Immature natural killer cell (primary cell): ENCODE measurements at places on chromosomes 2 and 18. TPM values are rescaled to one million over a fixed set of nuclear protein-coding genes. Genes with fewer than 3 reads are reported as not detected.

- H3K27ac ChIP-seq: no peak overlapping the region
- no peaks in the 10 kb centered on the region for H3K4me1 ChIP-seq
- H3K4me3 ChIP-seq: no peak overlapping the region
- no peak for DNase-seq
- H3K36me3 ChIP-seq: no peaks in the 10 kb centered on the region
These were observed 234.0 kb downstream of the NR4A2 start for GRCh38 chr2:156098506-156098905.

GRCh38 chr2:19775315-19775714, 126.5 kb downstream of the TTC32 start:
- H3K36me3 ChIP-seq: no peaks in the 10 kb centered on the region
- H3K4me3 ChIP-seq: no peak overlapping the region
- H3K4me1 ChIP-seq: no peaks in the 10 kb centered on the region
- H3K27me3 ChIP-seq: no peaks in the 10 kb centered on the region
- H3K27ac ChIP-seq: no peak overlapping the region

GRCh38 chr2:74894272-74894981, 60.5 kb downstream of the HK2 start:
- peaks cover 2% of the 10 kb centered on the region for H3K27me3 ChIP-seq
- H3K36me3 ChIP-seq: no peaks in the 10 kb centered on the region
- H3K27ac ChIP-seq: no peak overlapping the region
- DNase-seq: no peak
- H3K4me1 ChIP-seq: no peaks in the 10 kb centered on the region
- no peak overlapping the region for H3K4me3 ChIP-seq

DNA sequence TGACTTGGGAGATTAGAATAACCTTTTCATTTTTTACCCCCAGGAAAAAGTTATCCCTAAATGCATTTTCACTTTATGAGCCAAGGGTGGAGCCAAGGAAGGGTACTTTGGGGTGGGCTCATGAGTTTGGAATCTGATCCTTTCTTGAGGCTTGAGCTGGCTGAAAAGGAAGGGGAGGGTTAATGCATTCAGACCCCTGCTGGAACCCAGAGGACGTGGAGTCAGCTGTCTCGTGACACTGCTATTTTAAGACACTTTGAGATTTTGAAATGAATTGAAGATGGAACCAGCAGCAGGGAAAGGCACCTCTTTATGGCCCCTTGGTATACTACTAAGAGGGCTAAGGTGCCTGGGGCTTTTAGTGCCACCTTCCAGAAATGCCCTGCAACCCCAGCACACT, 90.4 kb downstream of the MARCHF4 start:
- H3K4me1 ChIP-seq: no peaks in the 10 kb centered on the region
- no peaks in the 10 kb centered on the region for H3K36me3 ChIP-seq
- H3K27me3 ChIP-seq: peaks cover 2% of the 10 kb centered on the region
- no peak overlapping the region for H3K4me3 ChIP-seq

GRCh38 chr2:239361311-239361642, 39.5 kb downstream of the HDAC4 start:
- H3K4me1 ChIP-seq: peaks cover 28% of the 10 kb centered on the region
- H3K27me3 ChIP-seq: peaks cover 7% of the 10 kb centered on the region
- no peak overlapping the region for H3K4me3 ChIP-seq
- peak overlapping the region; percentile 54 for H3K27ac ChIP-seq
- peaks cover 4% of the 10 kb centered on the region for H3K36me3 ChIP-seq

GRCh38 chr18:37846996-37847395, 281.4 kb upstream of the CELF4 start:
- H3K36me3 ChIP-seq: no peaks in the 10 kb centered on the region
- H3K4me1 ChIP-seq: no peaks in the 10 kb centered on the region
- no peak overlapping the region for H3K4me3 ChIP-seq
- DNase-seq: no peak
- H3K27me3 ChIP-seq: no peaks in the 10 kb centered on the region

- DNase-seq: no peak
- H3K4me1 ChIP-seq: peaks cover 23% of the 10 kb centered on the region
- H3K36me3 ChIP-seq: no peaks in the 10 kb centered on the region
- no peak overlapping the region for H3K4me3 ChIP-seq
These were observed 3.6 kb upstream of the GMPPA start for GRCh38 chr2:219494952-219495530.

GRCh38 chr2:190512539-190513095, 21.9 kb downstream of the NEMP2 start:
- H3K4me1 ChIP-seq: peaks cover 18% of the 10 kb centered on the region
- no peak for DNase-seq
- H3K27ac ChIP-seq: peak overlapping the region; percentile 82
- peaks cover 17% of the 10 kb centered on the region for H3K36me3 ChIP-seq

DNA sequence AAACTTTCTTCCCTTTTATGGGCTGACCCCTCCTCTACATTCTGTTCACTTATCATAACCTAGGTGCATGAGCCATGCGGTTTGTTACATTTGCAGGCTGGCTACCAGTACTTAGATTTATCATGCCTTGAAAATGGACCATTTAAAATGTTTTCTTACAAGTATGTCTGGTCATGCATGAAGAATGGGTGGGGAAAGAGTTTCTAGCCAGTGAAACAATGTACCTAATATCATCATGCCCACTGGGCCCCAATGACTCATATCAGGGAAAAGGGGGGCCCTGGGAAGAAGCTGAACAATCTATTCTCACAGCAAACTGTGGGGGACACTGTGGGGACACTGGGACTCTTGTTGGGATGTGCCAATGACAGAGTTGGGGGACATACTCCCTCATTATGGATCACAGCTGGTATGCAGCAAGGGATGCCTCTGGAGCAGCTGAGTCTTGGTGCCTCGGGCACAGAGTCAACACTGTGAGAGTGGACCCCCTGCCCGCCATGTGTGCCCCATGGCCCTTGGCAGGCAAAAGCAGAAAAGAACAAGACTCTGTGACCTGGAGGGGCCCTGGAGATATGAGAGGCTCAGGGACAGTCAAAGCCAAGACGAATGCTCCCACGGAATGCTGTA, 156.3 kb downstream of the ZNF516 start:
- no peak overlapping the region for H3K27ac ChIP-seq
- no peak for DNase-seq

DNA sequence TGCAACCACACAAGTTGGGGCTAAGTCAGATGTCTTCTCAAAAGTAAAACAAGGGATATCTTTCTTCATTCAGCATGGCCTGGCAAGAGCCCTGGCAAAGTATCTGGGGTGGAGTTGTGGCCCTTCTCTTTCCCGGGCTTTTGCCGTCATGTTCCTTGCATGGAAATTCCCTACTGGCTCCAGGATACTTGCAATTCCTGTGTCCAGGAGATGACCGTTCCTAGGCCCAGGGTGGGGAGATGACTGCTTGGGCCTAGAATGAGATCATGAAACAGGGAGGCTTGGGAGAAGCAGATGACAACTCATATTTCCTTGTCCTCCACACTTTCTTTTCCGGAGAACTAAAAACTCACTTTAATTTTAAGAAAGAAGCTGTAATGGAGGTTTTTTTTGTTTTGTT, 60.9 kb downstream of the TGIF1 start:
- H3K27me3 ChIP-seq: peaks cover 9% of the 10 kb centered on the region
- H3K4me3 ChIP-seq: no peak overlapping the region
- no peaks in the 10 kb centered on the region for H3K36me3 ChIP-seq
- no peak for DNase-seq

DNA sequence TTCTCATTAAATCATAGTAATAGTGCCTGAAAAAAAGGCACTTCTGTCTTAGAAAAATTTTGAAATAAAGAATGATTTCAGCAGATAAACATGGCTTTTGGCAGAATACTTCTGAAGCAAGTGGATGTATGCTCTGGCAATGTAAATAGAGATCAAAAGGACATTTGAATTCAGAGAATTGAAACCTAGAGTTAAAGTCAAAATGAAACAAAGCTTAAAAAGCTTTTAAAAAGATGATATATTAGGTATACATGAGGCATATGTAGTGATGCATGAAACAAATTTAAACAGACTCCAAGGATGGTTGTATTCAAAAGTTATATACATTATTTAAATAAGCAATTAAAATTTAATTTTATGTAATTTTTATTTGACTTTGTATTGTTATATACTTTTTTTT, 1344.5 kb upstream of the TMEFF2 start:
- no peak for DNase-seq
- no peak overlapping the region for H3K27ac ChIP-seq
- no peaks in the 10 kb centered on the region for H3K27me3 ChIP-seq
- H3K4me3 ChIP-seq: no peak overlapping the region
- no peaks in the 10 kb centered on the region for H3K36me3 ChIP-seq
- H3K4me1 ChIP-seq: no peaks in the 10 kb centered on the region

DNA sequence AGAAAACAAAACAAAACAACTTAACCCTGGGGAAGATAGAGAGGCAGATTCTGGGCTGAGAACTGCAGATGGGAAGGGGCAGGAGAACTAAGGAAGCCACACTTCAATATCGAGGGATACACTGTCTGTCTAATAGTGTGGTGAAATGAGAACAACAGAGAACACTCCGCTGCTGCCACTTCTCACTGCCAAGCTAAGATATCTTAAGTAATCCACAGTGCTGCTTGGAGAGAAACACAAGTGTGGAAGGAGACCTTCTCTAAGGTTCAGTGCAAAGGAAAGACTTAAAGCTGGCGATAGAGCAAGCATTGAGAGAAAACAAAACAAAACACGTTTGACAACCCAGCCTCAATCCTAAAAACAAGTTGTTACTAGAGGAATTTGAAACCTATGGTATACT, 37.4 kb downstream of the DLGAP1 start:
- DNase-seq: no peak
- H3K27me3 ChIP-seq: no peaks in the 10 kb centered on the region
- H3K4me1 ChIP-seq: no peaks in the 10 kb centered on the region
- no peaks in the 10 kb centered on the region for H3K36me3 ChIP-seq
- H3K4me3 ChIP-seq: no peak overlapping the region

- no peak overlapping the region for H3K27ac ChIP-seq
- H3K4me3 ChIP-seq: no peak overlapping the region
- peaks cover 3% of the 10 kb centered on the region for H3K27me3 ChIP-seq
- no peak for DNase-seq
These were observed 92.2 kb downstream of the LBH start for GRCh38 chr2:30323499-30323898.

DNA sequence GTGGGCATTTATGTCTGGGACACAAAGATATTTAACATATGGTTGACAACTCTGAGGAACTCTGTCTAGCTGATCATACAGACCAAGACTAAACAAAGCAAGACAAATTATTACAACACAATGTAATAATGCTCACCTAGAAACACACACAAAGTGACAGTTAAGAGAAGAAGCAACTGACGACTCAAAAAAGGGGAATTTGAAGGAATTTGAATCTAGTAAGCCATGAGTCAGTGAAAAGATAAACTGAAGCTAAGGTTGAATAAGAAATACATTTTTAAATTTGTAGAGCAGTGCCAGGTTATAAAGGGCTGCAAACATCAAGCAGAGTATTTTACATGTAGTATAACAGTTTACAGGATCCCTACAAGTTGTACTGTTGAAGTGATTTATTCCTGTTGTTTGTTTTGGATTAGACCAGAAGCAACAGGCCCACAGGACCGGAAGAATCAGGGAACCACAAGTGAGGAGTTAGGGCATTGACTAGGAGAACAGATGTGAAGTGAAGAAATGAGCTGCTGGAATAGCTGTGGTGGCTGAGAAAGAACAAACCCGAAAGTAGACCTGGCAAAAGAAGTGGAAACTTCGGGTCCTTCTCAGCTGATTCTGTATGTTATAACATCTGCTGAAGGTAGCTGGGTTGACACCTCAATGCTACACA, 35.6 kb downstream of the IFIH1 start:
- H3K36me3 ChIP-seq: peaks cover 47% of the 10 kb centered on the region
- no peak overlapping the region for H3K4me3 ChIP-seq
- DNase-seq: no peak

DNA sequence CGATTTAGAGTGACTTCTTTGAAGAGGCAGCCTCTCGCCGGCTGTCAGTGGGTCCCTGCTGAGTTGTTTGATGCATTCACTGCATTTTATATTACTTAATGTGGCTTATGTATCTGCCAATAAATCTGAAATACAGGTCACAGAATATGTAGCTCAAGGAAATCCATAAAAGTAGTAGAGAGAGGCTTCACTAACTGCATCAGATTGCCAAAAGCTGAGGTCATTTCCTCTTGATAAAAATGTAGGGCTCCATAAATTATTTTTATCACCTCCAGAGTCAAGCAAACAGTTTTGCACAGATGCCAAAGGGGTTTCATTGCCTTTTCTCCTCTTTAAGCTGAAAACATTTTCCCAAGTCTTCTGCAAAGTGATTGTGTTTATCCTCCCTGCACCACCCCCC, 36.5 kb upstream of the CCDC93 start:
- H3K4me1 ChIP-seq: no peaks in the 10 kb centered on the region
- no peak overlapping the region for H3K27ac ChIP-seq
- H3K36me3 ChIP-seq: no peaks in the 10 kb centered on the region

DNA sequence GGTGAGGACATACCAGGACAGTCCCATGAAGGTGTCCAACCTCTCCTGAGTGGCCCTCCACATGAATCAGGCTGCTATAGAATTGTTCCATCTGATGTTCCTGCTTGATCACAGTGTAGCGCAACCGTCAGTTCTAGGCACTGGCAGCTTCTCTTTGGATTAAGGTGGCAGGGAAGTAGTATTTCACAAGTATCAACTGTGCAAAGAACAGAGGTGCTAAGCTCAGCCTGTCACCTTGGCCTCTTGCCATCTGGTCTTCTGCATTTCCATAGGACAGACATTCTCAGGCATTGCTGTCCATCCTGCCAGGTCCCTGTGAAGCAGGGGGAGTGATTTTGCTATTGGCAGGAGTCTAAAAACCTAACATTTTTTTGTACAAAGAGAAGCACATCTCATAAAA, 182.2 kb upstream of the EPAS1 start:
- peaks cover 13% of the 10 kb centered on the region for H3K4me1 ChIP-seq
- no peak for DNase-seq
- H3K4me3 ChIP-seq: no peak overlapping the region
- no peaks in the 10 kb centered on the region for H3K27me3 ChIP-seq
- H3K27ac ChIP-seq: no peak overlapping the region

GRCh38 chr2:10164601-10165000, 42.1 kb downstream of the RRM2 start:
- peaks cover 17% of the 10 kb centered on the region for H3K4me1 ChIP-seq
- H3K27me3 ChIP-seq: peaks cover 3% of the 10 kb centered on the region
- H3K27ac ChIP-seq: no peak overlapping the region
- no peak overlapping the region for H3K4me3 ChIP-seq
- DNase-seq: no peak

PIEZO2 gene
- not detected for polyA plus RNA-seq

NGEF gene
- polyA plus RNA-seq: not detected

TSPYL6 gene
- polyA plus RNA-seq: not detected

NIFK gene
- 67.4 TPM for polyA plus RNA-seq

APCDD1 gene
- polyA plus RNA-seq: 0.31 TPM
